Stimulated activated CD4-positive, alpha-beta T cell treated with anti-CD3 and anti-CD28 coated beads, Interleukin-1b, Interleukin-23, amount 100 ng/mL, for 24 hours (primary cell): ENCODE measurements at places on chromosomes 5 and 9.

- DNase-seq: peak; percentile 52
Observed at GRCh38 chr5:177113566-177114424, 19.8 kb upstream of the NSD1 start.

GRCh38 chr5:163252950-163253349 lies 184.4 kb upstream of the CCNG1 start:
- no peak for DNase-seq

GRCh38 chr9:72529531-72529930 lies 8.1 kb downstream of the TMC1 start:
- DNase-seq: no peak

DNA sequence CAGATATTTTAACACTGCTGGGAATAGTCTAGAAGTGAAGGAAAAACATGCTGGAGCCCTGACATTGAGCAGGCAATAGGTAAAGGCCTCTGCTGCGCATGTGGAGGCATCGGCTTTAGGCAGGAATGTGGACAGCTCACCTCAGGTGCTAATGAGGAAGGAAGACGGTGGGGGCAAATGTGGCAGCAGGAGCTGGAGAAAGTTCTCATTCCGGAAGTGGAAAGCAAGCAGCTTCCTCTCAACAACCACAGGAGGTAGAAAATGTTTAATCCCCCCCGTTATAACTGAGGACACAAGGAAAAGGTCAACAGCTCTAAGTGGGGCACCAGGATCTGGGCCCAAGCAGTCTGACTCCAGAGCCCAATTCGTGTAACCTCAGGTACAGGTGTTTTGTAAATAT lies 7.6 kb upstream of the RPS14 start:
- DNase-seq: no peak

- DNase-seq: no peak
Observed at GRCh38 chr9:130824643-130825350, 10.3 kb upstream of the ABL1 start.

- DNase-seq: no peak
Observed at GRCh38 chr5:87182649-87183048, 85.0 kb upstream of the RASA1 start.

DNA sequence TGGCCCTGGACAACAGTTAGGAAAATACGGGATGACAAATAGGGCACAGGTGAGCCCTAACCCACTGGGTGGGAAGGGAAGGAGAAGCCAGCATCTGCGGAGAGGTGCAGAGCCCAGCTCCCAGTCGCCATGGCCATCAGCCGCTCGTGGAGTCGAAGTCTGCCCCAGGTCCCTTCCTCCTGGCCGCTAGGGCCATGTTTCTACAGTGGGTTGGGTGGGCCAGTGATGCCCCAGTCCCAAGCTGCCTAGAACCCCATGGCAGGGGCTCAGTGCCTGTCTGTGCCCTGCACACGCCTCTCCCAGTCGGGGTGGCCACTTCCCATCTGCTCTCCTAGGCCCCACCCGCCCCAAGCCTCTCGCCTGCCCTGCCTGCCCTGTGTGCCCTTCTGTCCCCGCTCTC lies 34.8 kb downstream of the OLFM1 start:
- no peak for DNase-seq

DNA sequence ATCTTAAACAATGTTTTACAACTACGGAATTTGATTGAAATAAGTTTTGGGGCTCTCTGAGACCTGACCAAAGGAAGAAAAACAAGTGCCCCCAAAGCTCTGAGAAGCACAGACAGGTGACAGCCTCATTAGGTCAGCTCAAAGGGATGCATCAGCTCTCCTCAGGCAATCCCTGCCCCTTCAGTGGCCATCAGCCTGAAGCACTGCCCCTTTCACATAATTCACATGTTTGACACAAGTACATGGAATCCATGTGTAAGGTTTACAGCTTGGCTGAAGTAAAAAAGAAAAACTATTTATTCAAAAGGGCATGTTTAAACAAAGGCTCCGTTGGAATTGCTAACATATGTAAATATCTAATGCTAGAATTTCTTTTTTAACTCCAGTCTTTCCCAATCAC lies 56.3 kb downstream of the TSSK1B start:
- DNase-seq: no peak

GRCh38 chr5:172303572-172304335 lies 20.2 kb upstream of the UBTD2 start:
- no peak for DNase-seq

- DNase-seq: no peak
Observed at GRCh38 chr9:127184641-127185040, 62.2 kb upstream of the ANGPTL2 start.

GRCh38 chr9:90107040-90107725 lies 502.4 kb downstream of the GADD45G start:
- DNase-seq: no peak

GRCh38 chr5:111337688-111338087 lies 113.5 kb downstream of the CAMK4 start:
- DNase-seq: no peak

GRCh38 chr5:37840053-37841034 lies 503 bp upstream of the GDNF start:
- DNase-seq: no peak

GRCh38 chr9:114806526-114806900 lies 674 bp upstream of the TNFSF15 start:
- DNase-seq: no peak

DNA sequence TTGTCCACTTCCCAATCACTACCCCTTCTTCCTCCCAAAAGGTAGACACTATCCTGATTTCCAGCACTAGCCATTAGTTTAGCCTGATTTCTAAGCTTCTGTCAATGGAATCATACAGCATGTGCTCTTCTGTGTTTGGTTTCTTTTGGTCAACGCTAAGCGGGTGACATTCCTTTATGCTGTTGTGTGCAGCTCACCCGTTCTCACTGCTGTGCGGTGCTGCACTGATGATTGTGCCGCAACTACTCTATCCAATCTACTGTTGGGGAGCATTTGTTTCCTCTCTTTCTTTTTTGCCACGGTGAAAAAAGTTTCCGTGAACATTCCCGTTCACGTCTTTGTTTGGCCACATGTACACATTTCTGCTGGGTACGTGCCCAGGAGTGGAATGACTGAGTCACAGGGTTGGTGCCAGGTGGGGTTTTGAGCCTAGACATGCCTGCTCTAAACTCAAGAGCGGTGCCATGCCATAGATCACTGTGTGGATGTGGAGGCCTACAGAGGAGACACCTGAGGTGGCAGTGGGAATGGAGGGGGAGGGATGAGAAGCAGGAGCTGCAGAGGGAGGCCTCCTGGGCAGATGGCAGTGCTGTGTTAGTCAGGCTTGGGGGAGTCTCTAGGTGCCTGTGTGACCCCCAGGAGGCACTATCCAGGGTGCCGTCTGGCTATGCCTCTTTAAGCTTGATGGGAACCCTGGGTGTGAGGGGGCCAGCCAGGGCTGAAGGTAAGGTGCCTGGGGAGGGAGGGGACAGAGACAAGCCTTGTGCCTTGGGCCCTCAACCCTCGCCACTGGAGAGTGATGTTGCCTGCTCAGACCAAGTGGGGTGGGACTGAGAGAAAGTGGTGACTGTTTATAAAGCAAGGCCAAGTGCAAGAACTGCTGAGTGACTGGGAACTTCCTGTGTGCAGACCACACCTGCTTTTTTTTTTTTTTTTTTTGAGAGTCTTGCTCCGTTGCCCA lies 11.4 kb upstream of the ANKRD33B start:
- DNase-seq: no peak

GRCh38 chr5:82167372-82167935 lies 110.7 kb downstream of the RPS23 start:
- DNase-seq: no peak

GRCh38 chr5:5521029-5521428 lies 98.6 kb downstream of the ICE1 start:
- no peak for DNase-seq

- no peak for DNase-seq
Observed at GRCh38 chr5:26245321-26245720, 793.1 kb downstream of the CDH9 start.

DNA sequence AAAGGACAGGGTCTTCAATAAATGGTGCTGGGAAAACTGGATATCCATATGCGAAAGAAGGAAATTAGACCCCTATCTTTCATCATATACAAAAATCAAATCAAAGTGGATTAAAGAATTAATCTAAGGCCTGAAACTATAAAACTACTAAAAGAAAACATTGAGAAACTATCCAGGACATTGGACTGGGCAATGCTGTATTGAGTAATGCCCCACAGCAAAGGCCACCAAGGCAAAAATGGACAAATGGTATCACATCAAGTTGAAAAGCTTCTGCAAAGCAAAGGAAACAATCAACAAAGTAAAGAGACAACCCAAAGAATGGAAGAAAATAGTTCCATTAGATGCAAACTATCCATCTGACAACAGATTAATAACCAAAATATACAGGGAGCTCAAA lies 72.3 kb downstream of the STRBP start:
- no peak for DNase-seq

- DNase-seq: no peak
Observed at GRCh38 chr9:91428927-91429351, 5.3 kb upstream of the NFIL3 start.

GRCh38 chr9:133560944-133561343 lies 26.4 kb downstream of the ADAMTSL2 start:
- DNase-seq: no peak

GRCh38 chr9:87270848-87271234 lies 226.8 kb upstream of the DAPK1 start:
- DNase-seq: no peak
